ENCODE measurements at places on chromosomes 2 and 18.

GRCh38 chr2:230953845-230954244 lies 28.8 kb upstream of the GPR55 start:
- DNase-seq, result no peak

DNA sequence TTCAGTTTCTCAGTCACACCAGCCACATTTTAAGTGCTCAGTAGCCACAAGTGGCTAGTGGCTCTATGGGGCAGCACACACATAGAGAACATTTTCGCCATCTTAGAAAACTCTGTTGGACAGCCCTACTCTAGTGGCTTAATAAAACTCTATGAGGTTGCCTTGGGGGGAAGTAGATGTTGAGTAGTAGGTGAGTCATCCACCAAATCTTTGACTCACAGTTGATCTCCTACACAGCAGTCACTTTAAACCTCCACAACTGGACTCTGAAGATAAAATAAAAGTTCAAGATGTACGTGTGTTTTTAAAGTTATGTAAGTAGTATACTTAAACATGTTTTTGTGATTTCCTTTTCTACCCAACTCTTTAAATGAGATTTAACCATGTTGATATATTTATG lies 379.0 kb downstream of the SETBP1 start:
- DNase-seq, result no peak

DNA sequence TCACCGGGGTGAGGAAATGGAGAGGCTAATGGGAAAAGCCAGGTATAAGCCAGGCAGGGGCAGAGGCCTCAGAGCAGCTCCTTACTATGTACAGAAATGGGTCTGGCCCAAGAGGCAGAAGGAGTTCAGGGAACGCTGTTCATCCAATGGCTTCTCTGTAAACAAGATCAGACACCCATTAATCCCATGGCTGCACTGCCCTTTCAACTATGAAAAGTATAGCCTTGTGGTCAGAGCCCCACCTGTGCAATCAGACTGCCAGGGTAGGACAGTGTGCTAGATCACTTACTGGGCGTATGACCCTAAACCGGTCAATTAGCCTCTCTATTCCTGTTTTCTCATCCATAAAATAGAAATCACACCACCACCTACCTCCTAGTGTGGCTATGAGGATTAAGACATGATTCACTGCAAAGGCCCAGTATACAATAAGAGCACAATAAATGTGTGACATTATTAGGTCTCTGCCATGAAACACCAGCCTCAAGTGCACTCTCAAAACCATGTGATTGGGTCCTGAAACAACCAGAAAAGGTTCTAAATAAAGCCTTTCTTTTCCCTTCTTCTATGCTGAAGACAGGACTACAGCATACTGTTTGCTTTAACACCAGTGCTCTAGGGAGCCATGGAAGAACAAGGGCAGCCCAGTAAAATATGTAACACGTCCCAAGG lies 4.4 kb downstream of the ANKRD44 start:
- no peak for DNase-seq

- no peak for DNase-seq
Observed at GRCh38 chr2:17620841-17621240, 80.3 kb downstream of the VSNL1 start.

DNA sequence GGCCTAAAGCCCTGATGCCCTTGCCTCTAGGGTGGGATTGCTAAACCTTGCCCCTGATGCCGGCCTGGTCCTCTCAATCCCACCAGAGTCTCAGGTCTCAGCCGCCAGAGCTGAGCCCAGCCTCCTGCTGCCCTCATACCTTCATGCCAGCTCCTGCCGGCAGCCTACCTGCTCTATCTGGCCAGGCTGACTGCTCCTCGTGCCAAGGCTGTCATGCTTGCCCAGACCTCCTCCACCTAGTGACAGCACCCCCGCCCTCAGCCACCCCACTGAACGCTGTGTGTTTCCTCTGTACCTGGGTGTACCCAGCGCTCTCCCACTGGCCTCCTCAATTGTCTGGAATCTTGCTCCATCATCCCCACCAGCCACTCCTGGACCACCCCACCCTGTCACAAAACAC lies 120.1 kb downstream of the CACNB4 start:
- no peak for DNase-seq

- no peak for DNase-seq
Observed at GRCh38 chr2:25305775-25306174, 36.0 kb downstream of the DNMT3A start.

GRCh38 chr2:80459028-80459427 lies 154.5 kb upstream of the LRRTM1 start:
- no peak for DNase-seq

- DNase-seq, result no peak
Observed at GRCh38 chr2:205590759-205591158, 91.5 kb upstream of the NRP2 start.

- DNase-seq, result no peak
Observed at GRCh38 chr2:10790228-10790973, 22.2 kb downstream of the PDIA6 start.

- no peak for DNase-seq
Observed at GRCh38 chr2:236993286-236993685, 92.4 kb upstream of the COPS8 start.

- DNase-seq, result no peak
Observed at GRCh38 chr2:153416071-153416470, 62.5 kb downstream of the RPRM start.

DNA sequence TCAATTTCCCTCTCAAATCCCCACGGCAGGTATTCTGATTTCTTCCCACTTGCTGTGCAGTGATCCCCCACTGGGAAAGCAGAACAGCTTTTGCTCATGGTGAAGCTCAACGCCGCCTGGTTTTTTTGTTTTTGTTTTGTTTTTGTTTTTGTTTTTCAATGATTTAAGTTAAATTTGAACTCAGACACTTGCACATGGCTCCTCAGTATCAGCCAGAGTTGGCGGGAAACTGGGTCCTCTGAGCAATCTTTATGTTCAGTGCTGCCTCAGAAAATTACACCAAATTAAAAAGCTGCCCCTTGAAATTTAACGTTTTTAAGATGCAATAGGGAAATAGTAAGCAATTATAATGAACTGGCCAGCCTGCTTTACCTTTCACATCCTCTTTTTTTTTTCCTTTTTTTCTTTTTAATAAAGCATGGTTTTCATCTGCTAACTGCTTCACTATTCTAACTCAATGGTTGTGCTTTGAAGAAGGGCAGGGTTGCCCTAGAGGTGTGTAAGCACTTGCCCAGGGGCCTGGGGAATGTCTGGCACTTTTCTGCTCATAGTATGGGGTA lies 277.0 kb upstream of the HNRNPA3 start:
- DNase-seq, result no peak

DNA sequence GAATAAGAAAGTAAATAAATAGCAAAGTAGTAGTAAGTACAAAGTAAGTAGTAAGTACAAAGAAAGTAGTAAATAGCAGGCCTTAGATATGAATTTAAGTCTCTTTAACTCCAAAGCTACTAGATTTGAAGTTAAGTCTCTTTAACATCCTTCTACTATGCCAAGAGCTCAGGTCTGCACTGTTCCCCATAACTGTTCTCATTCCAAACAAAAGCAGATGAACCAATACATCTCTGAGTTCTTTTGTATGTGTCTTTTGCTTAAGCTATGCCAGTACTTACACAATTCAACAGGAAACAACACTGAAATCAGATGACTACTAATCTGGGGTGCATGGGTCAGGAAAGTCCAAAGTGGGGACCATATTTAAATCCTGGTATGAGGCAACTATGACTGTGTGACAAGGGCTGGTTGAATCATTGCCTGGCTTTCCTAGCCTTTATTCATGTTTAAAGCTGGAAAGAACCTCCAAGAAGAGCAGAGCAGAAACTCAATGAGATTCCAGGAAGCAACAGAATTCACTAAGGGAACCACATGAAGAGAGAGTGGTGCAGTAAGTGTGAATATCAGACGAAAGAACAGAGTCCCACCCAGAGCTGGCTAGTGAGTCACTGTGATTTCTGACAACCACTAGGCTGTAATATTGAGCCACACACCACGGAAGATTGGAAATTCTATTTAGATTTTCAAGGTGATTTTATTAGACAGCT lies 51.0 kb upstream of the CYP26B1 start:
- DNase-seq, result no peak

DNA sequence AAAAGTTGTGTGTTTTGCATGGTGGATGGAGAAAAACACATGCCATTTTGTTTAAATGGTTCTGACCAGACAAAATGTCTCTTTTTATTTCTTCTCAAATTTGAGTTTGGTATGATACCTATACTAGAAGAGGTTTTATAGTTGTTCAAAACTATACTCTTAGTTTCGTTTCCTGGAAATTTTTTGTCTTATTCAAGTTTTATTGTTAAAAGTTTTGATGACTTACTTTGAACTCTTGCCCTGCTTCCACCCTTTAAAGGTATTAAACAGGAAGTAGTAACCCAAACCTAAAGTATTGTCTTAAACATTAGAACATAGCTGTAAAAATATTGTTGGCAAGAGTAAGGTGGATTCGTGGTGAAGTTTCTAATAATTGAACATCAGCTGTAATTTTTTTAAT lies 98.2 kb downstream of the BABAM2 start:
- no peak for DNase-seq

- DNase-seq, result no peak
Observed at GRCh38 chr2:120750488-120751210, 15.0 kb downstream of the GLI2 start.

- DNase-seq, result no peak
Observed at GRCh38 chr2:85890522-85891176, 1.9 kb upstream of the ST3GAL5 start.

GRCh38 chr2:100140582-100140981 lies 1.8 kb downstream of the AFF3 start:
- no peak for DNase-seq

DNA sequence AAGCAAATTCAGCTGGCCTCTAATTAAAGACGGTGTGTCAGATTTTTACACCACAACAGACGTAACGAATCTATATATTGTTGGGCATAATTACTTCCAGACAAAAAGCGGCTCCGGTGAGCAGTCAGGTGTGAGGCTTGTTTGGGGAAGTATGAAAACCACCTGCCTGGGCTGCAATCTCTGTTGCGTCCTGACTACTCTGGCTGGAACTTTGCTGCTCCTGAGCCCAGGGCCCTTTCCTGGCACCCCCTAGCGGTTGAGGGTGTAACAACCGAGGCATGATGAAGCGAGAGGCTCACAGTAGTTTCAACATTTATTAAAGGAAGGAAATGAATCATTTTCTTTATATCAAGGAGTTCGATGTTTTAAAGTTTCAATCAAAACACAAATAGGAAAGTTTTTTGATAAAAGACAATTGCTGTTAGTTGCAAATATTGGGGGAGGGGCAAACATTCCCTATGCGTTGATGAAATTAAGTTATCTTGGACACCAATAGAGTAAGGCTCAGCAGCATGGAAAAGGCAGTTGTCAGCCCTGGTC lies 10.6 kb upstream of the ITGB6 start:
- DNase-seq, result peak; percentile 37

DNA sequence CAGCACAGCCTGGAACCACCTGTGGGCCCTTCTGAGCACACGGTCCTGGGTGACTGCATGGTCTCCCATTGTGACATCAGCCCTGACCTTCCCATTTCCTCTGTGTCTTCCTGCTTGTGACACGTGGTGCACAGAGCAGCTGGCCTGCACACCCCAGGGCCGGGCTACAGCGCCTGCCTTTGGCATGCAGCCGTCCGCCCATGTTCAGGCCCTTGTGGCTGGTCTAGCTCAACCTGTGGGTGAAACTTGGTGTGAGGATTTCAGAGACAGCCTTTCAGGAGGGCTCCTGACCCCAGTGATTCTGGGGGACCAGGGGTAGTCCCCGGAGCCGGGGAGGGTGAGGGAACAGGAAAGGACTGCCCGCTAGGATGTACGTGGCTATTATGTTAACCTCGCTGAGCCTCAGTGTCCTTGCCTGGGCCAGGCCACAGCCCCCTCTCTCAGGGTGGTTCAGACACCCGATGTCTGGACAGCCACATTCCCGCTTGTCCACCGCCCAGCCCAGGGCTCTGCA lies 284.8 kb upstream of the HS6ST1 start:
- no peak for DNase-seq

GRCh38 chr2:69544951-69545350 lies 98.6 kb downstream of the AAK1 start:
- no peak for DNase-seq

GRCh38 chr18:50297621-50298442 lies 10.3 kb upstream of the CXXC1 start:
- DNase-seq, result peak; percentile 31

DNA sequence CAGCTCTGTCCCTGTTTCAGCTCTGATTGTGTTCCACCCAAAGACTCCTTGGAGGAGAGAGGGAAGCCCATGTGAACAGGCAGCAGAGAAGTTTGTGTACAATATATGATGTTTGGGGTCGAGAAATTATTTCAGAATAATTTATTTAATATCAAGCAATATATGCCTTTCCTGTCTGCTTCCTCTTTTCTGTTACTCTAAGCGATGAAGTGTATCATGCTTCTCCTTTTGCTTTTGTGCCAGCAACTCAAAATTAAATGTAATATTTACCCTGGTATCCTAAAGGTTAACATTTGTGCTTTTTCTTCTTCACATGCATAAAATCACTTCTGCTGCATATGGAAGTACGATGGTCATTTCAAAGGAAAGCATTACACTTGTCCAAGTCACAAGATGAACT lies 2.4 kb upstream of the NTSR2 start:
- no peak for DNase-seq

- no peak for DNase-seq
Observed at GRCh38 chr2:38581193-38582147, 21.3 kb downstream of the HNRNPLL start.

GRCh38 chr2:65264821-65265670 lies 37.4 kb downstream of the ACTR2 start:
- no peak for DNase-seq

DNA sequence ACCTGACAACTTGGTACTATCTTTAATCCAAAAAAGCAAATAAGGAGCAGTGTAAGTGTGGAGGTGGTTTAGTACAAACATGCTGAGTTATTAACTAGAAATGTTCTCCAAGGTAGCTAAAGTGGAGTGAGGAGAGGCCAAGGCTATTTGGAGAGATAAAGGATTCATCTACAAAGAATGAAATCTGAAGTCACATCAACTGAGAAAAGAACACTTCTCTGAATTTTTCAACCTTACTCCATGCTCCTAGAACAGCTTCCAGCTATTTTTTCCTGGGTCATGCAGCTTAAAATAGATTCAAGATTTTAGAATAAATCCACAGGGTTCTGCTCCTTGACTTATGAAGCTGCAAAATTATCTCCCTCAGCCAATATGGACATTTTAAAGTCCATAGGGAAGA lies 18.7 kb downstream of the IMMT start:
- no peak for DNase-seq

DNA sequence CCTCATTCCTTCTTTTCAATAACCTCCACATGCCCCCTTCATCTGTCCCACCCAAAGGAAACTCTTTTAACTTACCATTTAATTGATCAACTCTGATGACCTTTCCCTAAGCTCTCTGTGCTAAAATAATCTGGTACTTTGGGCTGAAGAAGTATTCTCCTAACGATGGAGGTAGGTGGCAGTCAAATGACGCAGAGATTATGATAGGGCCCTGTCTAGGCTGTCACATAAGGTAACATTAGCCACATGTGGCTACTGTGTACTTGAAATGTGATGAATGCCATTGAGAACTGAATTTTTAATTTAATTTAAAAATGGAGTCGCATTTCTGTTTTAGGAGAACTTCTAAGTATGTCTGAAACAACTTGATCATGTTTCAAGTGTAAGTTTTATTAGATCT lies 140.5 kb upstream of the TNP1 start:
- no peak for DNase-seq

All from activated CD4-positive, CD25-positive, alpha-beta regulatory T cell treated with anti-CD3 and anti-CD28 coated beads, Interleukin-2, amount 50 U/mL, for 16 hours (primary cell).